Mammary microvascular endothelial cell (primary cell): ENCODE measurements at places on chromosomes 2 and 18. TPM values are rescaled to one million over a fixed set of nuclear protein-coding genes. Genes with fewer than 3 reads are reported as not detected.

RMDN2 gene
- 1.00 and 1.1 TPM in 2 replicates for total RNA-seq

FTCDNL1 gene
- 0.93 and 1.9 TPM in 2 replicates for total RNA-seq

CPSF3 gene
- total RNA-seq, result 37.7 and 48.1 TPM in 2 replicates

CYBRD1 gene
- total RNA-seq, result 9.6 and 10.2 TPM in 2 replicates

GALNT14 gene
- 2.1 and 5.9 TPM in 2 replicates for total RNA-seq

IMPA2 gene
- 5.9 and 8.7 TPM in 2 replicates for total RNA-seq

FHOD3 gene
- 0.05 TPM in 1 of 2 replicates, not detected in the other for total RNA-seq

DPP10 gene
- total RNA-seq, result not detected in 2 replicates

MAPK4 gene
- not detected in 2 replicates for total RNA-seq

ITGAV gene
- 85.6 and 87.7 TPM in 2 replicates for total RNA-seq

CBLN2 gene
- total RNA-seq, result 0.10 TPM in 1 of 2 replicates, not detected in the other

SKOR2 gene
- total RNA-seq, result not detected in 2 replicates

CHRNG gene
- not detected in 2 replicates for total RNA-seq

NCKAP5 gene
- total RNA-seq, result 0.13 and 0.49 TPM in 2 replicates

IL1F10 gene
- total RNA-seq, result not detected in 2 replicates

LDLRAD4 gene
- total RNA-seq, result 0.59 and 2.1 TPM in 2 replicates

UNC80 gene
- 0.07 TPM in 1 of 2 replicates, not detected in the other for total RNA-seq

HS6ST1 gene
- total RNA-seq, result 14.0 and 16.9 TPM in 2 replicates

UGT1A4 gene
- total RNA-seq, result not detected in 2 replicates

BOLL gene
- not detected in 2 replicates for total RNA-seq

OSBPL6 gene
- total RNA-seq, result 1.1 and 5.3 TPM in 2 replicates

STAT4 gene
- 0.27 TPM in 1 of 2 replicates, not detected in the other for total RNA-seq

HOXD12 gene
- not detected in 2 replicates for total RNA-seq

AFF3 gene
- 0.49 and 0.80 TPM in 2 replicates for total RNA-seq

EMX1 gene
- total RNA-seq, result not detected in 2 replicates

DSG2 gene
- total RNA-seq, result 1.3 and 3.1 TPM in 2 replicates

ACTG2 gene
- 0.25 TPM in 1 of 2 replicates, not detected in the other for total RNA-seq

PAIP2B gene
- total RNA-seq, result 0.27 and 0.49 TPM in 2 replicates

PRKCE gene
- 98.2 and 105 TPM in 2 replicates for total RNA-seq

UGT1A10 gene
- total RNA-seq, result not detected in 2 replicates

NUP35 gene
- total RNA-seq, result 18.7 and 21.9 TPM in 2 replicates

PHOSPHO2 gene
- total RNA-seq, result 1.1 and 2.3 TPM in 2 replicates

C1QL2 gene
- total RNA-seq, result not detected in 2 replicates

ANO7 gene
- total RNA-seq, result 1.1 and 1.8 TPM in 2 replicates
